Heart right ventricle (tissue), 16 donors: ENCODE measurements at places on chromosomes 11 and 22. TPM values are rescaled to one million over a fixed set of nuclear protein-coding genes. Genes with fewer than 3 reads are reported as not detected.

The CD3G gene
- 0.21 TPM for total RNA-seq

The CRACR2B gene
- total RNA-seq: 20.6 TPM

The SERPIND1 gene
- total RNA-seq: not detected

The SLC17A6 gene
- total RNA-seq: not detected

The GALNT18 gene
- total RNA-seq: 19.5 TPM
